Posterior vena cava (tissue), 2 donors: ENCODE measurements at places on chromosomes 7 and 10. TPM values are rescaled to one million over a fixed set of nuclear protein-coding genes. Genes with fewer than 3 reads are reported as not detected.

LRRC17 gene
- total RNA-seq, result 1.4 TPM

DNA sequence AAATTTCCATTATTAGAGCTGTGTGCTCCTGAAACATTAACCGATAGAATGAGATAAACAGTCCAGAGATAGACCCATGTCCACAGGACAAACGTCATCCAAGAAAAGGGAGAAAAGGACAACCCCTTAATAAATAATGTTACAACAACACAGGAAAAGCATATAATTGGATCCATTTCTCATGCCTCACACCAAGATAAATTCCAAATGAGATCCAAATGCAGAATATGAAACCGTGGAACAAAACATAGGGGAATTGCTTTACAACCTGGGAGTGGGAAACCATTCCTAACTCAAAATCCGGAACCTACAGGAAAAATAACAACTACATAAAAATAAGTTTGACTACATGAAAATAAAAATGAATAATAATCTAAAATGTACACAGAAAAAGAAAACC is 22.4 kb upstream of the NEBL start:
- no peak for DNase-seq

DNA sequence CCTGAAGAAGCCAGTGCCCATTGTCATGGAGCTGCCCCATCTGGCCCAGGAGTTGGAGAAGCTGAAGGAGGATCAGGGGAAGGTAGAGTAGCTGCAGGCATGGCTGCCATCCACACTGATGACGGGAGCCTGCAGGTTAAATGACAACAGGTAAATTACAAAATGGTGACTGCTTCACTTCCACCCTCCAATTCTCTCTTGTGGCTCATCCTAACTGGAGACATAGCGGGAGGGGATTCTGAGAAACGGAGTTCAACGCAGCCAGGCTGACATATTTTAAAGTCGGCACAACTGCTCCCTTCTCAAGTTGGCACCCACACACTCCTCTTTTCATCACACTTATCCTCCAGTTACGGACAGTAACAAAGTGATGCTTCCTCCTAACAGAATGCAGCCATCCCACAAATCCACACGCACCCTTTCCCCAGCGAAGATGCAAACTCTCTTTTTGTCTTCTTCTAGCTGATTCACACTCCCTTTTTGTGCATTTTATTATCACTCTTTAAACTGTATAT is 103.0 kb downstream of the SLC37A3 start:
- no peak for DNase-seq

DNA sequence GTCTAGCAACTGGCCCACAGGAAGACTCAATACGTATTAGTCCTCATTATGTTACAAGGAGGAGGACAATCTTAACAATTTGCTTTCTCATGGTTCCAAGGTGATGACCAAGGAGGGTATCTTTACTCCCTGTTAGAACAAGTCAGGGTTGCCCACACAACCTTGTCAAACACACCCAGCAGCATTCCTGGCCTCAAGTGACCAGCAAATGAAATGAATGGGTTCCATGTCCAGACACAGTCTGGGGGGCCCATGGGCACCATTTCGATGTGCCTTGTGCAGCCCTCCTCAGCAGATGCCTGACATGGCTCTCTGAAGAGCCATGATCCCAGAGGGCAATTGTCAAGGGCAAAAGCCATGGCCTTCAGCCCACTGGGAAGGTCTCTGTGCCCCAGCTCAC is 40.8 kb downstream of the ANXA8 start:
- DNase-seq, result no peak

GRCh38 chr7:88233828-88234227 is 14.0 kb upstream of the SRI start:
- no peak for DNase-seq

- no peak for DNase-seq
Observed at GRCh38 chr10:121511943-121512342, 86.3 kb downstream of the FGFR2 start.
